ENCODE measurements at places on chromosomes 16 and 17.
A peak's percentile ranks its signal among the peaks of the same experiment; 100 is the strongest.

DNA sequence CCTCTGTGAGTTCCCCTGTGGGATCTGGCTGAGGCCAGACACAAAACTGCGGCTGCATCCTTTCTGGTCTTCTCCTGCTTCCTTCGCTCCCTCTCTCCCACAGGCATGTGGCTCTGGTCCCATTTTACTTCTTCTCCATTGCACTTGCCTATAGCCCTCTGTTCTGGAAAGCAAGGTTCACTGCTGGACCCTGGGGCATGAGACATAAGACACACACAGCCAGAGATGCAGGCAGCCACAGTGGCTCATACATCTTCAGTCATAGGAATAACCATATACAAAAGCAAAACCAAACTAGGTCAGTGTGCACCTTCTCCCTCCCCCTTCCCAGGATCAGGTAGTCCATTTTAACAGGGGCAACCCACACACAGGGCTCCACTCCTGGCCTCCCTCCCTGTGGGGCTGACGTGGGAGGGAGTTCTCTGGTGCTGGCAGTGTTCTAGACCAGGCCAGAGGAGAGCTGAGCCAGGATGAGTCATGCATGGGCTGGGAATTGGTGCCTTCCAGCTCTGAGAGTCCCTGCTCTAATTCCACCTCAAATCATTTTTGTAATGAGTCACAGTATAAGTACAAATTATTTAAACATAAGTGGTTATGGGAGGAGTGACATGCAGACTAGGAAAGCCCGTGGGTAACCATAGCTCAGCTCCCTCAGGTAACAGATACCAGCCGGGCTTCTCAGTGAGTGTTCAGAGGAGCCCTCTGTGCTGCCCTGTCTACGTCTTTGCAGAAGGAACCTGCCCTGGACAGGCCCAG, 58.0 kb downstream of the ASIC2 start:
- DNase-seq: no peak

DNA sequence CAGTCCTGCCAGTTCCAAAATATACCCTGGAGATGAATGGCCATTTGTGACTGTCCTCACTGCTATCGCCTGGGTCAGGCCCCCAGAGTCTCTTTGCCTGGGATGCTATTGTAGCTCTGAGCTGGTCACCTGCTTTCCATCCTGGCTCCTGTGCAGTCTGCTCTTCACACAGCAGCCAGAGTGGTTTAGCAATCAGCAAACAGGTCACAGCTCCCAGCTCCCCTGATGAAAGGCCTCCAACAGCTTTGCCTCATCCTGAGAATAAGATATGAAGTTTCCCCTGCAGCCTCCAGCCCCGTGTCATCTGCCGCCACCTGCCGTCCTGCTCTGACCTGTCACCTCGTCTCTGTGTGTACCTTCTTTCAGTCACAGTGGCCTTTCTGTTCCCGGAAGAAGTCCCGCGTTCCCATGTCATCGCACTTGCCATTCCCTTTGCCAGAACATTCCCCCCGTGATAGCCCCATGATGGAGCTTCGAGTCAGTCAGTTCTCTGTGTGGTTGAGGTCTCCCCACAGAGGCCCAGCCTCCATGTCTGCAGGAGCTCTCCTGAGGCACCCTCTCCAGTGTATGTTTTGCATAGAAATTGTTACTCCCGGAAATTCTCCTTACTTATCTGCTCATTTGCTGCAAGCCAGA, 281.5 kb downstream of the SNX29 start:
- no peak for DNase-seq

- DNase-seq: no peak
These were observed 4.1 kb upstream of the SSTR5 start for GRCh38 chr16:1068451-1068850.

- no peak for DNase-seq
These were observed 10.4 kb downstream of the RPUSD1 start for GRCh38 chr16:777826-778225.

DNA sequence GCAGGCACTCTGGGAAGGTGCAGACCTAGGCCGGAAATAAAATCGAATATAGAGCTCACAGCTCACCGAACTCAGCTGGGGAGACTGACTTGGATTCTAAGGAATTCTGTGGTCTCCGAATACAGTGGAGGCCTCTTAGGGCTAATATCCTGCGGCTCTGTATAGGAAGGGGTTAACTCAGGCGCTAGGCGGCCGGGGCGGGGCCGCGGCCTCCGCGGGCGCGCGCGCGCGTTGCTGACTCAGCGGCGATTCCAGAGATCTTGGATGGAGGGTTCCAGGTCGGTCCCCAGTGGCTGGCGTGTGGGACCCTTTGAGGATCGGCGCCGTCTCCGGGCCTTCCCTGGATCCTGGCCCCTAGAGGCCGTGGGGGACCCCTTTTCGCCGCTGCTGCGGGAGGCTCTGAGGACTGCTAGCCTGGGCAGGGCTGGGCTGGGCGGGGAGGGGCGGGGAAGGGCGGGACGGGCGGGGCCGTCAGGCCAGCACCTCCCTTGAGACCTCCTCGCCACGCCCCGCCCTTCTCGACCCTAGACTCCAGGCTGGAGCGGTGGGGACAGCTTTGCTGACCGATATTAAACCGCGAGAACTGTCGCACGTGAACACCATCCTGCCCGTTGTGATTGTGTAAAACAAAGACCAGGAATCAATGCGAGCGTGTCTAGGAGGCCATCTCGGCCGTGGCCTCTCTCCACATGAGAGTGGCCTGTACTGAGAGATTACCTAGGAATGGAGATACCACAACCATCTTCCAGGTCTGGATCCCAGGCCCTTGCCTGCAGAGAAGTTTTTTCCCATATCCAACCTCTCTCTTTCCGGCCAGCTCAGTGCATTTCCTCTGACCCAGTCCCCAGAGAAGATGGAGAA, 1.4 kb upstream of the PLEKHH3 start:
- peak; percentile 81 for DNase-seq

DNA sequence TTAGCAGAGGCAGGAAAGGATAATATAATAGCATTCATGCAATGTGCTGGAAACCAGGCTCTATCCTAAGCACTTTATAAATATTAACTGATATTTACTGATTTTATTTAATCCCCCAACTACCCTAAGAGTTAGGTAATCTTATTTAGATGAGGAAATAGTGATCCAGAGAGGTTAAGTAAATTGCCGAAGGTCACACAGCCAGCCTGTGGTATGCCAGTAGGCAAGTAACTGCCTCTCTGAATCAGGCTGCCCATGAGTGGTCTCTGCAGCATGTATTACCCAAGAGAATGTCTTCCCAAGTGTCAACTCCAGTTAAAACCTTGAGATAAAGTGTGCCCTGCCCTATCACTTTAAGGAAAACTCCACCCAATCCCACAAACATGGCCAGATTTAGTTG, 25.3 kb upstream of the LYRM9 start:
- no peak for DNase-seq

DNA sequence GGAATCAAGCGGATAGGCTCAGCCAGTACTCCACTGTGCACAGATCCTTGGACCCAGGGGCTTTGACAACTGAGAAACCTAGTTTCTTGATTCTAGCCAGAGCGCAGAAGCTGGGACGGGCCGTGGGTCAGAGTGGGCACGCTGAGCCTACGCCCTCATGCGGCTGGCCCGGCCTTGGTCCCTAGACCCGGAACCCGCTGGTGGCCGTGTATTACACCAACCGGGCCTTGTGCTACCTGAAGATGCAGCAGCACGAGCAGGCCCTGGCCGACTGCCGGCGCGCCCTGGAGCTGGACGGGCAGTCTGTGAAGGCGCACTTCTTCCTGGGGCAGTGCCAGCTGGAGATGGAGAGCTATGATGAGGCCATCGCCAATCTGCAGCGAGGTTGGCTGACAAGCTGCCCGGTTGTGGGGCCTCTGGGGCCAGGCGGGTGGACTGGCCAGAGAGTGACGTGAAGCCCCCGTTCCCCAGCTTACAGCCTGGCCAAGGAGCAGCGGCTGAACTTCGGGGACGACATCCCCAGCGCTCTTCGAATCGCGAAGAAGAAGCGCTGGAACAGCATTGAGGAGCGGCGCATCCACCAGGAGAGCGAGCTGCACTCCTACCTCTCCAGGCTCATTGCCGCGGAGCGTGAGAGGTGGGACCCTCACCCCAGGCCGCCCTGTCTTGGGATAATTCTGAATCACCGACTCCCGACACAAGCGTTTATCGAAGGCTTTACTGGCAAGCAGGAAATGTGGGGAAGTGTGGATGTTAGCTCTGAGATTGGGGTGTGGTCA, 946 bp downstream of the STUB1 start:
- DNase-seq: no peak

- DNase-seq: no peak
These were observed 186.1 kb downstream of the RPTOR start for GRCh38 chr17:80730739-80731138.

DNA sequence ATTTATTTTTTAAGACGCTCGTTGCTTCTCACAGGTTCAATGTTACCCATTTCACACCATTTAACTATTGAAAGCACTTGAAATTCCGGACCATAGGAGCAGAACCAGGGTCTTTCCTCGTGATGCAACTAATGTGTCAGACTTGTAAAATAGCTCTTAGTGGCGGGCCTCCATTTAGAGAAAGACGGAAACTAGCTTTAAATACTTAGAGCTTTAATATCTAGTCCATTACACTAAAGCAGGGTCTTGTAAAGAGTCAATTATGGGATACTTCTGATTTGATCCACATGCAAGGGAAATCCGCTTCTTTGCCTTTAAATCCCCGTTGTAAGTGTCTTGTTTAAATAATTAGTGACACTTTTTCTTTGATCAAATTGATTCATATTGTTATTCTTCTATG, 56.6 kb downstream of the NACA2 start:
- DNase-seq: no peak

DNA sequence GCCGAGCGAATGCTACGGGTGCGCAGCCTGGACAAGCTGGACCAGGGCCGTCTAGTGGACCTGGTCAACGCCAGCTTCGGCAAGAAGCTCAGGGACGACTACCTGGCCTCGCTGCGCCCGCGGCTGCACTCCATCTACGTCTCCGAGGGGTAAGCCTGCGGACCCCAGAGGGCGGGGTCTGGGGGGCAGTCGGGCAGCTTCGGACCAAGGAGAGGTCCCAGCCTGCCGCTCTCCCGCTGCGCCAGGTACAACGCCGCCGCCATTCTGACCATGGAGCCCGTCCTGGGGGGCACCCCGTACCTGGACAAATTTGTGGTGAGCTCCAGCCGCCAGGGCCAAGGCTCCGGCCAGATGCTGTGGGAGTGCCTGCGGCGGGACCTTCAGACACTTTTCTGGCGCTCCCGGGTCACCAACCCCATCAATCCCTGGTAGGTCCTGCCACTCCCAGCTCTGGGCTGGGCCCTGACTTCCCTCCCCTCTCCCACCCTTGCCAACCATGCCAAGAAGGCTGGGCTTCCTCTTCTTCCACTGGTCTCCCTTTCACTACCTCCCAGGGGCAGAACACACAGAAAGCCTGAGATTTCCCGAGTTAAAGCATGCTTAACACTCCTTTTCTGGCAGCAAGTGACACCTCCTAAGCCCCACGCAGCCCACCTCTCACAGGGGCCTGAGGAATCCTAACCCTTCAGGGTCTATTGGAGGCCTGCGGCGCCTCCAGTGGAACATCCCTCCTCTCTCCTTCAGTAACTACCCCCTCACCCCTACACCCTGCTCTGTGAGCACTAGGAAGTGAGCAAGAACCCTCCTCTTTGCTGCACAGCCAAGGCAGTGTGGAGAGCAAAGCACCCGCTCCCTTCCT, 3.2 kb downstream of the NAGS start:
- no peak for DNase-seq

- no peak for DNase-seq
These were observed 2.1 kb downstream of the KREMEN2 start for GRCh38 chr16:2966043-2966807.
